Left ventricle myocardium superior (tissue), 1 donor: ENCODE measurements at places on chromosomes 2 and 18. TPM values are rescaled to one million over a fixed set of nuclear protein-coding genes. Genes with fewer than 3 reads are reported as not detected.
A peak's percentile ranks its signal among the peaks of the same experiment; 100 is the strongest.

DNA sequence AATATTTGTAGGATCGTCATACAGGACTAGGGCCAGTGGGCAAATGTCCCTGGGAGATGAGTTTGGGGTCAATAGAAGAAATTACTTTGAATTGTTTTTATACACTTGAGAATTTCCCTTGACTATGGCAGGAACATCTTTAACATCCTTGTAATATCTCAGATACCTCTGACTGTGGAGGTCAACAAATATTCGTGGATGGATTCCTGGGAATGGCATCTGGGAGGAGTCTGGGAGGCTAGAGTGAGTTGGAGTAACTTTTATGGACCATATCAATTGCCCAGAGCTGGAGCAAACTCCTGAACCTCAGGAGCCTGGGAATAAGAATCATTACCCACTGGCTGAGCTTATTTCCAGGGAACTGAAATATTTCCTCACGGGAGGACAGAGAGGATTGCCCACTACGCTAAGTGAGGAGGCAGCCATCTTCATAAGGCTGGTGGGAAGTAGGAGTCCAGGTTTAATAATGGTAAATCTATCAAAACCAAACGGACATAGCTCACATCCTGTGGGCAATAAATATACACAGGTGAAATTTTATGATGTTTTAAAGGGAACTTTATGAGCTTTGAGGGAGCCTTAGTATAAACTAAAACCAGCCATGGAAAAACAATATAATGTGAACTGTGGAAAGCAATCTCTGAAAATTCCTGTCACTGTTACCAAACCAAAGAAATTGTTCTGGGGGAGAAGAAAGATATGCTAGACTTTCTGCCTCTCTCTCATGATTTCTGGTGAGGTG, 44.4 kb upstream of the LCLAT1 start:
- DNase-seq: no peak

GRCh38 chr18:68275616-68276015, 439.3 kb downstream of the TMX3 start:
- no peak for DNase-seq

- no peak for DNase-seq
Observed at GRCh38 chr2:224094413-224094812, 55.3 kb upstream of the SERPINE2 start.

- no peak for DNase-seq
Observed at GRCh38 chr2:144703852-144704708, 184.2 kb upstream of the ZEB2 start.

GRCh38 chr2:166957686-166958085, 69.4 kb downstream of the XIRP2 start:
- no peak for DNase-seq

DNA sequence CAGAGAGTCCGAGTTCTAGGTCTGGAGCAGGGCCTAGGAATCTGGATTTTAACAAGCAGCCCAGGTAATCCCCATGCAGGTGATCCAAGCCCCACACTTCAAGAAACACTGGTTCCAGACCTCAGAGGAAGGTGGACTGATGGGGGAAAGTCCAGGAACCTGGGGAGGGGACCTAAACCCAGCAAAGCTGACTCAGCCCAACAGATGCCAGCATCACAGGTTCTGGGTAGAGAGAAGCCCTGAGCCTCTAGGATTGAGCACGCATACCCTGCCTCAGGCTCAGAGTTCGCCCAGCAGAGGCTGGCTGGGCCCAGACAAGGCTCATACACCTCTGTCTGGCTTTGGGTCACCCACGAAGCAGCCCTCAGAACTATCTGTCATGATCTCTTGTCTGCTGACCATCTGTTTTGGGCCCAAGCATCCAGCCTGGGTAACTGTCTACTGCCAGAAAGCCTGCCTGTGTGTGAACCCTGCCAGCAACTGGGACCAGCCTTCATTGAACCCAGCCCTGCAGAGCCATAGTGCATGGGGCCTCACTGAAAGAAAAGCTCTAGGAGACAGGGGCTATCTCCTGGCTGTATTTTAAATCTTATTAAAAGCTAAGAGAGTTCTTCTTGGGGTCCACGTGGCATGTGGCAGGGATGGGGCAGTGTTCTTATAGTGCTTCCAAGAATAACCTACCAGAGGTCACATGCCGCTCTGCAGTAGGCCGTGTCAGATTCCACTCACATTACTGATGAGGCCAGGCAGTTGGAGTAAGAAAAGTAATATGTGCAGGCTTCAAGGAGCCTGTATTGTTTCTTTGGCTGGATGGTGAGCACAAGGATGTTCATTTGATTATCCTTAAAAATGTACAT, 7.4 kb downstream of the TMEM127 start:
- DNase-seq: peak; percentile 54

- peak; percentile 32 for DNase-seq
Observed at GRCh38 chr18:43277164-43277600, at the start of gene SYT4. SYT4 (minus strand) TSS chr18:43277490; CDS start chr18:43277281, 209 bp downstream.

GRCh38 chr2:85999061-85999831, 106.4 kb downstream of the POLR1A start:
- no peak for DNase-seq

DNA sequence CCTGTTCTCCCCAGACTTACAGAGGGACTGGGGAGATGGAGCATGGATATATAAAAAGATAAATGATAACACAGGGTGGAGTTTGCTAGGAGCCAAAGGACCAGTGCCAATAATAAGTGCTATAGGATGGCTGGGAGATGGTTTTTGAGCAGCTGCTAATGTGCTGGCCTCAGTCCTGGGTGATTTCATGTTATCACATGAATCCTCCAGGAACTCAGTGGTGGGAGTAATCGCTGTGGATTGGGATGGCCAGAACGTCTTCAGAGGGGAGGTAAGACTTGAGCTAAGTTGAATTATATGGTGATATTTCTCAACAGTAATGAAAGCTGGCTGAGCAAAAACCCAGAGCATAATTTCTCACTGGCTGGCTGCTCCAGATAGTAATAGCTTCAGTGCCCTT, 441.4 kb downstream of the SLC4A3 start:
- DNase-seq: no peak

DNA sequence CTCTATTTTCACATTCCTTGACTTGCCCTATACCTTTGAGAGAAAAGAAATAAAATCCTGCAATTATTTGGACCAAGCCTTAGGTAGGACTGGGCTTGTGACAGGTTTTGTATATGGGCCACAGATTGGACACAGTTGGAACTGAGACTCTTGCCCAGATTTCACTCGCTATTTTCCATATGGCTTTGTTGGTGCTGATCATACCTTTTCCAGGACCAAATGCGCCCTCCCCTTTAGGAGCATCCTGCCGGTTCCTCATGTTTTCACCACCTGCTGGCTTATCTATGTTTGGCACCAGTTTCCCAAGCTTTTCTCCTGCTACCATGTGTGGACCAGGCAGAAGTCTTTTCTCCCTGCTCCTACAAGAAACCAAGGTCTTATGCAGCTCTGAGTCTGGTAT, 494.9 kb downstream of the EPHA4 start:
- no peak for DNase-seq

DNA sequence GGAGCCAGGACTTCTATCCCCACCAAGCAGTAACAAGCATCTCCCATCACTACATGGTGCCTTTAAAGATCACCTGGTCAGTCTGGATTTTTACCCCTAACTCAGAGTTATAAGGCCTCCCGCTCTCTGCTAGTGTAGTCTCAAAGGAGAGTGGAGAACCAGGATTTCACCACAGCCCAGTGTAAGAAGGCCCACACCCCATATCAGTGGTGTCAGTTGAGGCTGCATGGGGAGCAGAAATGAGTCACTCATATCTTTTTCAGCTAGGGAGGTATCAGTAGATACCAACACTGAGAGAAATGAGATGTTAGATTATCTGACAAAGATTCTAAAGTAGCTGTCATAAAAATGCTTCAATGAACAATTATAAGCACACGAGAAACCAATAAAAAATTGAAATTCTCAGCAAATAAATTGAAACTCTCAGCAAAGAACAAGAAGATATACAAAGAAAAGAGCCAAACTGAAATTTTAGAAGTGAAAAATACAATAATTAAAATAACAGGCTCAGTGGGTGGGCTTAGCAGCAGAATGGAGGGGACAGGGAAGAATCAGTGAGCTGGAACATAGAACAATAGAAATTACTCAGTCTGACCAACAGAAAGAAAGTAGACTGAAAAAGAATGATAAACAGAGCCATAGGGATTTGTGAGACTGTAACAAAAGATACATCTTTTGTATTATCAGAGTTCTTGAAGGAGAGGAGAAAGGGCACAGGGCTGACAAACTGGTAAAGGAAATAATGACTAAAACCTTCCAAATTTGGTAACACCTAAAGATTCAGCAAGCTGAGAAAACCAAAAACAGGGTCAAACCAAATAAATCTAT, 257.7 kb downstream of the ANAPC1 start:
- DNase-seq: no peak

DNA sequence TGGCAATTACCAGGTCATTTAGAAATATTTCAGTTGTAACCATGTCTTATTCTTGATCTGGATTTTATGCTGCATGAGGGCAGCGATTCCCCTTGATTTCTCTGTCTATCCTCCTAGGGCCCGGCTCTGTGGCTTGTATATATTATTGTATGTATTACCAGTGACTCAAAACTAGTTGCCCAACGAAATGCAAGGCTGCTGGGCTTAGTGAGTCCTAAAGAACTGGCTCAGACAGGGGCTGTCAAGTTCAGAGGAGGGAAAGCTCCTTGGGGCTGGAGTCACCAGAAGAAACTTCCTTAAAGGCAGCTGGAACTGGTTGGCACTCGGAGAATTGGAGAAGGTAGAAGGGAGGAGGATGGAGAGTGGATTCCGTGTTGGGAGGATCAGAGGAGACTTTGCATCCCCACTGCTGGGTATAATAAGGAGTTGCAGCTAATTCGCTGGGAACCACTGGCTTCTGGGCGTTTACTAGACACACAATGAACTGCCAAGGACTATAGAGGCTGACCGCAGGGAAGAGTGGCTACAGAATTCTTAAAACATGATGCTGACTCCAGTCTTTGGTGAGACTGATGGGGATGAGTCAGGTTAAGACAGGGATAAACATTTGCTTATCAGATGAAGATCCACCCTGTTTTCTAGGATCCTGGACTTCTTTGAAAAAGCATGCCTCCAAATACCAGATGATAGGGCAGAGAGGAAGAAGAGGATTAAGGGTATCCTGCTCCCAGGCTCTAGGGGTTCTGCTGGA, 104.3 kb downstream of the PRKCE start:
- no peak for DNase-seq

DNA sequence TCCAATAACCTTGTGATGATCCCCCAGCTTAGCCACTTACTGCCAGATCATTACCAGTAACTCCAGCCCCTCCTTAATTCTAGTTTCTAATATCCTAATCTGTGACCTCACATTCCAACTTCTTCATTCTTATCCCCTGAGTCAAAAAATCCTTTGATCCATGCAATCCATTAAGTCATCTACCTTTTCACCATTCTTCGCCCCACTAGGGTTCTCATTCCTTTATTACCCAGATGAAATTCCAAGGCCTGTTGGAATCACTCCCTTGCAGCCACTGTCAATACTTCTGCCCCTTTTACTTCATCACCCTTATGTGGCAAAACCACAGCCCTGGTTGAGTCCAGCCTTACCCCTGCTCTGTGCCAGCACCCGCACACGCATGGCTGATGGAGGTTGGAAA, 20.3 kb upstream of the IL36G start:
- no peak for DNase-seq

DNA sequence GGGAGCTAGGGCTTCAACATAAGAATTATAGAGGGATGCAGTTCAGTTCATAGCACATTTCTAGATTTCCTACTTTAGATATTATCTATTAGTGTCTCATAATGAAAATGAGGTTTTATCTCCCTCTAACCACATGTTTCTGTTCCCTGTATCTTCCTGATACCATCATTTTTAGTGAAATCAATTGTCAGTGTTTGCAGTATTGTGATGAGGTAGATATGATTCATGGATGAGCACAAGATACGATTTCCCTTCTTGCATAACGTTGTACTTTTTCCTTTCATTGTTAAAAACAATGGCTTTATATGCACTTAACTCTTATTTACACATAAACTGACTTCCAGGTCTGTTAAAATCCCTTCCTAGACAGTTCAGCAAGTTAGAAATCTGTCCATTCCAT, 211.4 kb downstream of the ZBTB7C start:
- DNase-seq: no peak

DNA sequence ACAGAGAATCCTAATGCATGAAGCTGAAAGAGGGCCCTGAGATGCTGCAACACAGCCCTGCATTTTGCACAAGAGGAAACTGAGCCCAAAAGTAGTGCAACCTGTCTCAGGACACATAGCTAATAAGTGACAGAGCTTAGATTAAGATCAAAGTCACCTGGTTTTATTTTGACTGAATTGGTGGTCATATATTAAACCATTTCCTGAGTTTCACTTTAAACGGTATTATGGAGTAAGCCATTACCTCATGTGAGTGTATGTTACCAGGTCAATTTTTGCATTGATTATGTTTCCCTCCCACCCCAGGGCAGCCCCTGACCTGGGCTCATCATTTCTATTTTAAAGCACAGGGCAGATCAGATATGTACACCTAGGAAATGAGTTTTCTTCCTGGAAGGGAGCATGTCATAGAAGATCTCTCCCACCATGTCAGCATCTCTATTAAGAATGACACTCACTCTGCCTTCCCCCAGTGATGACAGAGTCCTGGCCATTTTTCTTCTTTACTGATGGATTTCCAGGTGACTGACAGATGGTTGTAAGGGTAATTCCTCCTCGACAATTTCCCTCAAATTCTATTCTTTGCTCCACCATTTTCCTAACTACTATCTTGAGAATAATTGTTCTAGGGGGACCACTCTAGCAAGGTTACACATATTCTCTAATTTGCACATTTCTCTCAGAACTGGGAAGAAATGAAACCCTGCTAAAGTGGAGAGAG, 441.3 kb upstream of the SLC14A2 start:
- no peak for DNase-seq

DNA sequence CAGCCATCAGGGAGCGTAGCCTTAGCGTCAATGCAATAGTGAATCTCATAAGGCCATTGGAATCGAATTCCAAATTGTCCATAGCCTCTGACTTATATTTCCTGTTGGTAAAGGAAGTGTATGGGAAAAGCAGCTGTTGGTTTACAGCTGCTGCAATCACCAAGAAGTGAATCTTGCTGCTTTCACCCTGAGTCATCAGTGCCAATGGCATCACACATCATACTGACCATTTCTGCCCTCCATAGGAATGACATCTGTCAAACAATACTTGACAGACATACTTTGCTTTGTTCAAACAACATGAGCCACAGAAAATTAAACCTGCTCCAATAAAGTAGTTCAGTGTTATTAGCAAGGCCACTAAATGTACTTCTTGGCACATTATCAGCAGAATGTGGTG, 111.2 kb upstream of the KLHL29 start:
- DNase-seq: no peak

GRCh38 chr18:76376668-76377358, 118.2 kb downstream of the ZNF516 start:
- DNase-seq: no peak

Gene KLHL14
- 0.07 TPM for total RNA-seq

Gene MROH2A
- total RNA-seq: not detected

Gene TXNDC2
- not detected for total RNA-seq

Gene IRS1
- total RNA-seq: 24.1 TPM

Gene UGT1A8
- not detected for total RNA-seq

Gene BARD1
- total RNA-seq: 11.0 TPM

Gene L3MBTL4
- total RNA-seq: 0.89 TPM

Gene SAG
- not detected for total RNA-seq

Gene MYL1
- not detected for total RNA-seq

Gene TUBA3D
- 100 TPM for total RNA-seq
